Dermis blood vessel endothelial cell (primary cell): ENCODE measurements at places on chromosomes 12 and 14.

DNA sequence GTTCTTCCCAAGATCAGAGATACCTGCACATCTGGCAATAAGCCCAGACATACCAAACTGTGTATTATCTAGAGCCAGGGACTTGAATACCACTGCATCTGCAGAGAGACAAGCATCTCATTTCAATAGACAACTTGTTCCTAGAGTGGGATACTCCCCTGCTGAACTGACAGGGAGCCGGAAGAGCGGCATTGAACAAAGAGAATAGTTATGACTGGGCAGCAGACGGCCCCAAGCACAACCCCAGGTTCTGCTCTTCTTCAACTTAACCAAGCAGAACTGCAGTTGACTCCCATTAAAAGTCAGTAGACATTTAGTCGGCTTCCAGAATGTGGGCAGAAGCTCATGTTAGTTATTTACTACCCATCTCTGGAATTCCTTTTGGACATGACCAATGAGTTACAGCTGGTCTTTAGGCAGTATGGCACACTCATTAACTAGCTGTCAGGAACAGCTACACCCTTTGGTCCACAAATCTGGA is 112.9 kb downstream of the HMGA2 start:
- peak; percentile 46 for DNase-seq

GRCh38 chr12:45745861-45746277 is 16.4 kb downstream of the ARID2 start:
- peak; percentile 24 for DNase-seq

GRCh38 chr12:54128416-54128815 is 60.4 kb downstream of the SMUG1 start:
- DNase-seq, result no peak

DNA sequence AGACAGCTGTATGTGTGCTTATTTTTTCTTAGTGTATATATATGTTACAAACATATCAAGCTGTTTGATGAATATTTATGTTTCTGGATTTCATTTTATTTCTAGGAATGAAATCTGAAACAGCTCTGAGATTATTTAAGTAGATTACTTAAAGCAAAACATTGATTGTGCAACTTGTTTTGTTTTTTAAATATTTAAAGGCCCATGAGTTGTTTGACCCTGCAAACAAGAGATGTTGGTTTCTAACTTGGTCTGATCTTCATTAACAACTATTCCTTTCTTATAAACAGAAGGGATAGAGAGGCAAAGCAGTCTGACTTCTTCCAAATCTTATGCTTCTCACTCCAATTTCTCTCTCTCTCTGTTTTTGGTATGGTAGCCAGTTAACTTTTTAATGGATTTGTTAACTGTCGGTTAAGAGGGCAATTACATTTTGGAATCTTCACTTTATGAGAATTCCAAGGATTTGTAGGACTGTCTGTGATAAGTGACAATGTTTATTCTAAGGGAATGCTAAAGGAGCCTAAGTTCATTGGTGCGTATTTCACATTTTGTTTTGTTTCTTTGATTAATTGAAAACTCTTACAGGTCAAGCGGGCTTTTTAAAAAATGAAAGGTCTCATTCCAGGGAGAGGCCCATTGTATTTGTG is 102.6 kb upstream of the HMGA2 start:
- no peak for DNase-seq

GRCh38 chr12:54984658-54985376 is at the start of gene TESPA1:
TESPA1 (minus strand) TSS chr12:54984762; CDS start chr12:54974562, 10,200 bp downstream.
- DNase-seq, result no peak

- no peak for DNase-seq
These were observed 162.1 kb upstream of the TMTC2 start for GRCh38 chr12:82524641-82525040.

DNA sequence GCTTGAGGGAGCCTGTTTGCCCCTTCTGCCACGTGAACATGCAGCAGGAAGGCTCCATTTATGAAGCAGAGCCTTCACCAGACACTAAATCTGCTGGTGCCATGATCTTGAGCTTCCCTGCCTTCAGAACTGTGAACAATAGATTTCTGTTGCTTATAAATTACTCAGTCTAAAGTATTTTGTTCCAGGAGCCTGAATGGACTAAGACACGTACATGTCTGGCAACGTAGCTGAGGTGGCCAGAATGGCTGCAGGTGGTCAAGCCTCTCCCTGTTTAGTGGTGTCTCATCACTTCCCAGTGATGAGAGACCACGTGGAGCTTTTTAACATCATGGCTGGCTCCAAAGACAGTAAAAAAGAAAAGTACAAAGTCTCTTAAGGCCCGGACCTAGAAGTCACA is 32.2 kb upstream of the SLC38A2 start:
- DNase-seq, result no peak

GRCh38 chr12:130953771-130954543 is at the start of gene ADGRD1:
ADGRD1 (plus strand) TSS chr12:130953907; CDS start chr12:130954466, 559 bp downstream.
- no peak for DNase-seq

DNA sequence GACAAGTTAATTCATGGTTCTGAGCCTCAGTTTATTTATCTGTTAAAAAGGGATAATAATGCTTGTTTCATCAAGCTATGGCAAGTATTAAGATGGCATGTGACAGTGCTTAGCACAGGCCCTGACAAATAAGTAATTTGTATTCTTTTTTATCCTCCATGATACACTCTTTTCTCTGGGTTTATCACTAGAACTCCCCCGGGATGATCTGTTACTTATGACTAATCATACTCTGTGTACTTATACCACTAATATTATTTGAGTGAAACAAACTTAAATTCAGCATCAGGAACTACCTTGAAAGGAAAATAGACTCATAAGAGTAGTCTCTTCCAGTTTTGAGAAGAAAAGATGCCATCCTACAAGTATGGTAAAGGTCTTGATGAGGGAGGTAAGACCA is 283.8 kb downstream of the PAWR start:
- no peak for DNase-seq

DNA sequence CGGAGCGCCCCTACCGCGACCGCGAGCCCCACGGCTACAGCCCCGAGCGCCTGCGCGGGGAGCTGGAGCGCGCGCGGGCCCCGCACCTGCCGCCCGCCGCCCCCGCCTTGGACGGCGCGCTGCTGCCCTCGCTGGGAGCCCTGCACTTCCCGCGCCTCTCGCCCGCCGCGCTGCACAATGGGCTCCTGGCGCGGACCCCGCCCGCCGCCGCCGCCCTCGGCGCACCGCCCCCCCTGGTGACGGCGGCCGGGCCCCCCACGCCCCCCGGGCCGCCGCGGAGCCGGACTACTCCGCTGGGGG is 27.0 kb downstream of the LRCOL1 start:
- DNase-seq, result no peak

GRCh38 chr14:42523666-42524065 is 917.0 kb downstream of the LRFN5 start:
- no peak for DNase-seq

GRCh38 chr12:100745378-100746071 is 49.1 kb upstream of the ANO4 start:
- DNase-seq, result no peak

DNA sequence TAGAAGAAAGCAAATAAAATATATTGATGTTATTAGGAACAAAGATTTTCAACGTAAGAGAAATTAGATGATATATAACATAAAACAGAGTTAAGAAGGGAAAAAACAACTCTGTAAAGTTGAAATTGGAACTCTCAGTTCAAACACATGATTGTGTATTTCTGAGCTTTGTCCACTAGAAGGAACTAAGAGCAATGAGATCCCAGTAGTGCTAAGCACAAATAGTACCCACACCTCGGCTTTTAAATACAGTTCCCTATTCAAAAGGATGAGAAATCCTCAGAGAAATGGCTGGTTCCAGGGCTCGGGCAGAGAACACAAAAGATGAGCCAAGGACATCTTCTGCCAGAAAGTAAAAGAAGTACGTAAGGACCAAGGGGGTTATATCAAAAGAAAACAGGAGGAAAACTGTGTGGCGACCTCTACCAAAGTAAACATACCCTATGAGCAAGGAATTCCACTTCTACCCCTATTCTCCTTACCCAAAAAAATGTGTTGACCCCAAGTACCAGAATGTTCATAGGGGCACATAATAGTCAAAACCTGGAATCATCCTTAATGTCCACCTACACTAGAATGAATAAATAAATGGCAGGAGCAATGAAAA is 96.6 kb downstream of the SPTSSA start:
- peak; percentile 26 for DNase-seq

DNA sequence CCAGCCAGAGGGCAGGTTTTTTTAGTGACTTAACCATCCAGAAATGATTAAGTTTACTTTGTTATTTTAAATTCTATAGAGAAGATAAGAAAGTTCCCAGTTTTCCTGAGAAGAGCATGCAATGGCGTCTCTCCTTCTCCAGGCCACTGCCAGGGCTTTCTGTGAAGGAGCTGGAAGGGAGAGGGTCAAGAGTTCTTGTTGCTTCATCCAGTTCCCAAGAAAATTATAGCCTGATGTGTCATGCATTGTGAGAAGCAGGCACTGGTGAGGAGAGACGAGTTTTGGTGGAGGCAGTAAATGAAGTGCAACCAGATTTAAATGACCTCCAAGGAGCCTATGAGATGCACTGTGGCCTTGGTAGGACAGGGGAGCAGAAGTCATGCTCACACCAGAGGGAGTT is 14.2 kb downstream of the ELK3 start:
- DNase-seq, result peak; percentile 78

GRCh38 chr14:102211240-102211639 is 71.5 kb downstream of the WDR20 start:
- DNase-seq, result no peak

GRCh38 chr12:91111366-91112325 is at the start of gene LUM:
LUM (minus strand) TSS chr12:91111494; CDS start chr12:91108979, 2,515 bp downstream.
- DNase-seq, result no peak

- DNase-seq, result no peak
These were observed 153.3 kb upstream of the PLEKHG7 start for GRCh38 chr12:92549516-92549915.

- no peak for DNase-seq
These were observed 172.2 kb downstream of the PTPRO start for GRCh38 chr12:15494329-15495046.

DNA sequence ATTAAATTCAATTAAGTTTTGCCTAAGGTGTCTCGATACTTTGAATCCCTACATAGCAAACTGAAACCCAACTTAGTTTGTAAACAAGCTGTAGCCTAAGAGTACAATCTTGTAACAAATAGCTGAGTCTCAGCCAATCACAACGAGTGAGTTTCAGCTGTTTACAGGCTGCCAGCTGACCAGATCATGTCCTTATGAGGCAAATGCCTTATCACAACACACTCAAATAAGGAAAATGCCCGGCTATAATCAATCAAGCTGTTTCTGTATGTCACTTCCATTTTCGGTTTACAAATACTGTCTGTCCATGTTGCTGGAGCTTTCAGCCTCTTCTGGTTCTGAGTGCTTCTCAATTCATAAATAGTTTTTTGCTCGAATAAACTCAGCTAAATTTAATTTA is 943.8 kb downstream of the SLC16A7 start:
- no peak for DNase-seq

- DNase-seq, result no peak
These were observed 17.9 kb downstream of the GPHB5 start for GRCh38 chr14:63300854-63301253.

DNA sequence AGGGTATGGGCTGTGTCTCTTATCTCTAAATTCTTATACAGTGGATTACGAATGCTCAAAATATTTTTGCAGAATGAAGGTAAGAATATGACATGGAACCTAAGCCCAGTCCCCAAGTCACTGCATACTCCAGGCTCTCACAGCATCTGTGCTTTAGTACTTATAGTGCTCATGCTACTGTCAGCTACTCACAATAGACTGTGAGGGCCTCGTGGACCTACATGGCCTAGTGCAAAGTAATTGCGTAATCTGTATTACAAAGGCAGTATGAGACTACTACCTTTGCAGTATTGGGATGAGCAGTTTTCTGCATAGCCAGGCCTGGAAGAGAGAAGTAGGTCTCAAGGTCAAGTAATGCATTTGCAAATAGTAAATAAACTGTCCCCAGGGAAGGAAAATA is 27.9 kb downstream of the VWF start:
- no peak for DNase-seq

GRCh38 chr14:24188251-24189058 is at the start of gene IPO4:
IPO4 (minus strand) TSS chr14:24188816; CDS start chr14:24188787, 29 bp downstream.
- DNase-seq, result peak; percentile 99

GRCh38 chr14:95155045-95155444 is 2.3 kb downstream of the DICER1 start:
- no peak for DNase-seq

GRCh38 chr12:7023114-7023513 is 4.8 kb upstream of the LPCAT3 start:
- DNase-seq, result no peak

- no peak for DNase-seq
These were observed 33.7 kb downstream of the ITPK1 start for GRCh38 chr14:93081876-93082570.

DNA sequence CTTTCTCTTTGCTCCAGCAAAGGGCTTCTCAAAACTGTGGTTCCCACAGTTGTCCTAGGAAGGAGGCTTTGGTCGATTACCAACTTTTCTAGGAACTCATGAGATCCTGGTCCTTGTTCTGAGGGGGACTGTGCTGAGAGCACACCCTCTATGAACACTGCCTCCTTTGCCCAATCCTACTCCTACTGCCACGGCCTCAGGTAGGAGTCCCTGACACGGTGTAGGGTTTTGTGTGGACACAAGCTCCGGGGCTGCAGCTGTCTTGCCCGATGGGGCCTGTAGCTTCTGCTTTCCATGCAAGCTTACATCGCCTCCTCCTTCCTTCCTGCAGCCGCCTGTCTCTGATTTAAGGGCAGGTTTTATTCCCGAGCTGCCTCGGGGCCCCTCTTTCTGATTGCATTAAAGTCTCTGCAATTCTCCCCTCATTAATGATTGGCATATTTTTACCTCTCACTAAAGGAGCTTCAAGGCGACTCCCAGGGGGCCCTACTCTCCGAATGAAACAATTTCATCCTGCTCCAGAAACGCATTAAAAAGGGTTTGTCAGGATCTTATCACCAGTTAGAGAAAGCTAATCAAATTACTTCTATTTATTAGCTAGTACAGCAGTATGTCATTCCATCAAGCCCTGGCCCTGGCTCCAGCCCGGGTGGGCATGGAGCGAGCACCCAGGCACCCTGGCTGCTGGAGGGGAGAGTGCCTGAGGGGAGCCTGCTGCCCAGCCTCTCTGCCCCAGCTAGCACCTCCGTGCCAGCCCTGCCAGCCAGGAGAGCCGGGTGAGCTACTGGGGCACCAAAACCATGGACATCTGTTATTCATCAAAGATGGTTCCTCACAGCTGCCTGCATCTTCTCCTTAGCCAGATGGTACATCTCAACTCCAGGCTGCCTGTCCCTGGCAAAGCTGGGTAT is 38.0 kb upstream of the ESRRB start:
- DNase-seq, result no peak

DNA sequence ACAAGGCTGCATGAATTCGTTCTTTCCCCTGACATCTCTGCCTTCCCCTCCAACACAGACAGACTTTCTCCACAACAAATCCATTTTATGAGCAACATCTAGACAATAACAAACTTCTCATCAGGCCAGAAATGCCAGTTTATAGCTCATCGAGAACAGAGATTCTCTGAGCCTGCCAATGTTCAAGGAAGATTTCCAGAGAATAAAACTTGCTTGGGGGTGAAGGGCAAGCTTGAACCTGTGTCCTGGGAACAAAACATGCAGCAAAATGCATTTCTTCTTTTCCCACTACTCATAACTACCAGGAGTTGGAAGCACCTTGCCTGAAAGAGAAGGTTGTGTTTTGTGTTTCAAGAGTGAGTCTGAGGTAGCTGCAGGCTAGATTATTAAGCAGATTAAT is 6.8 kb downstream of the MAP1LC3B2 start:
- DNase-seq, result no peak
